T-cell (primary cell): ENCODE measurements at places on chromosomes 5 and 9. TPM values are rescaled to one million over a fixed set of nuclear protein-coding genes. Genes with fewer than 3 reads are reported as not detected.

DNA sequence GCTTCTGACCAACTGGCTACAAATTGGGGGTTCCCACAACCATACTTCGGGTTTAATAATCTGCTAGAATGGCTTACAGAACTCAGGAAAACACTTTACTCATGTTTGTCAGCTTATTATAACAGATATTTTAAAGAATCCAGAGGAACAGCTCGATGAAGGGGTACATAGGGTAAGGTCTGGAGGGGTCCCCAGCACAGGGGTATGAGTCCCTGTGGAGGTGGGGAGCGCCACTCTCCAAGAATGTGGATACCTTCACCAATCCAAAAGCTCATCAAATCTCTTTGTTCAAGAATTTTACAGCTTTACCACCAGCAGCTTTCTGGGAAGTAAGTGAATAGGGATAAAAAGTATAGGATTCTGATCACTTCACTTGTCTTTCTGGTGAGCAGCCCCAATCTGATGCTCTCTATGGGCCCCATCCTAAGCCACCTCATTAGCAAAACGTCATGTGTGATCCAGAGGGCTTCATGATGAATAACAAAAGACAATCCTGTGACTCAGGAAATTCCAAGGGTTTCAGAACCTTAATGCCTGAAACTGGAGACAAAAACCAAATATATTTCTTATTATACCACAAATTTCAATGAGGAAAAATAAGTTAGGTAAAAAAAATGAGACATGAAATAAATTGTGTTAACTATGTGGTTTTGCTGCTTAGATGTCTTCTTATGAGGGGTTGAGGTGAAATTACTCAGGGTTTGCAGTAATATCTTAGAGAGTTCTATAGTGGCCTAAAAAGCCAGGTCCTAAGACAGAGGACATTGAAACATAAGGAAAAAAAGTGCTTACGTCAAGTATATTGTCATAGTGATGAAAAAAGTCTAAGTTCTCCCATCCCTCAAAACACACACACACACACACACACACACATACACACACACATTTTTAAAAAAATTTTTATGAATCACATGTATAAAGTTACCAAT lies 290.5 kb downstream of the ANXA1 start:
- H3K27me3 ChIP-seq = no peaks in the 10 kb centered on the region
- no peak for DNase-seq

DNA sequence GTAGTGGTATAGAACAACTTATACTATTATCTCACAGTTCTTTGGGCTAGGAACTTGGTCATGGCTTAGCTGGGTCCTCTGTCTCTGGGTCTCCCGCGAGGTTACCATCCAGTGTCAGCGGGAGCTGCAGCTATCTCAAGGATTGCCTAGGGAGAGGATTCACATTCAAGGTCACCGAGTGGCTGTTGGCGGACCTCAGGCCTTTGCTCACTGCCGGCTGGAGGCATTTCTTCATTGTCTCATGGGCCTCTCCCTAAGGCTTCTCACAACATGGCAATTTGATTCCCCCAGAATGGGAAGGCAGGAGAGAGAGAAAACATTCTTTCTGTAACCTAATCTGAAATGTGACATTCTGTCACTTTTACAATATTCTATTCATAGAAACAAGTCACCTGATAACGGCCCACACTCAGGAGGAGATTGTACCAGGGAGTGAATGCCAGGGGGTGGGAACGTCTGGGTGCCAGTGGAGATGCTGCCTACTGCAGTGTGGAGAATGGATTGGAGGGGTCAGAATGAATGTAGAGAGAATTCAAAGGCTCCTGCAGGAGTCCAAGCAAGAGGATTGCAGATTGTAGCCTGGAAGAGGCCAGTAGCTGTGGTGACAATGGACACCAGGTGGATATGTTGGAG lies 29.5 kb upstream of the ANKRD18A start:
- H3K27me3 ChIP-seq = peaks cover 2% of the 10 kb centered on the region
- H3K4me3 ChIP-seq = no peak overlapping the region
- H3K4me1 ChIP-seq = no peaks in the 10 kb centered on the region
- no peaks in the 10 kb centered on the region for H3K36me3 ChIP-seq
- no peak overlapping the region for H3K27ac ChIP-seq

- no peak overlapping the region for H3K4me3 ChIP-seq
- H3K36me3 ChIP-seq = no peaks in the 10 kb centered on the region
- no peaks in the 10 kb centered on the region for H3K27me3 ChIP-seq
Observed at GRCh38 chr5:179986328-179986727, 78.6 kb upstream of the TBC1D9B start.

GRCh38 chr5:115487756-115488155 lies 56.8 kb downstream of the FEM1C start:
- H3K4me1 ChIP-seq = no peaks in the 10 kb centered on the region
- no peaks in the 10 kb centered on the region for H3K36me3 ChIP-seq
- H3K4me3 ChIP-seq = no peak overlapping the region
- no peaks in the 10 kb centered on the region for H3K27me3 ChIP-seq

GRCh38 chr9:129252937-129253802 lies 75.1 kb upstream of the IER5L start:
- H3K27ac ChIP-seq = no peak overlapping the region

- H3K4me1 ChIP-seq = no peaks in the 10 kb centered on the region
- H3K4me3 ChIP-seq = no peak overlapping the region
- no peaks in the 10 kb centered on the region for H3K36me3 ChIP-seq
- H3K27ac ChIP-seq = no peak overlapping the region
- H3K27me3 ChIP-seq = peaks cover 3% of the 10 kb centered on the region
Observed at GRCh38 chr5:180382926-180383325, 29.8 kb upstream of the GFPT2 start.

GRCh38 chr5:54703133-54703532 lies 185.6 kb downstream of the SNX18 start:
- no peaks in the 10 kb centered on the region for H3K27me3 ChIP-seq
- no peak overlapping the region for H3K4me3 ChIP-seq

DNA sequence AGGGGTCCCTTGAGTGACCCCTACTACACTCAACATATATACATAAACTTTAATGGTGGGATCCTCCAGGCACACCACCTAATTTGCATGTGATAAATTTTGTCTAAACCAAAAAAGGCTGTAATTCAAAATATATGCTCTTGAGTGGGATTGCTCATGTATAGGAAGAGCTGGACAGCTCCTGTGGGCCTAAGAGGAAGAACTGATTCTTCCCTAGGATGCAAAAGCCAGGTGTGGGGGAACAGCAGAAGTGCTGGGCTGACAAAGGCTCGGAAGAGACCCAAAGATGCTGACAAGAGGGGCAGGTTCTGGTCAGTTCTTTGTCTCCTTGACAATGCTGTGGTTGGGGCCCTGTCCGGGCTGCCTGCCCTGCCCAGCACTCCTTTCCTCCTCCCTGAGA lies 43.9 kb downstream of the PCDH1 start:
- H3K4me3 ChIP-seq = no peak overlapping the region
- no peak for DNase-seq
- no peak overlapping the region for H3K27ac ChIP-seq
- H3K27me3 ChIP-seq = peaks cover 34% of the 10 kb centered on the region
- H3K4me1 ChIP-seq = peaks cover 11% of the 10 kb centered on the region

DNA sequence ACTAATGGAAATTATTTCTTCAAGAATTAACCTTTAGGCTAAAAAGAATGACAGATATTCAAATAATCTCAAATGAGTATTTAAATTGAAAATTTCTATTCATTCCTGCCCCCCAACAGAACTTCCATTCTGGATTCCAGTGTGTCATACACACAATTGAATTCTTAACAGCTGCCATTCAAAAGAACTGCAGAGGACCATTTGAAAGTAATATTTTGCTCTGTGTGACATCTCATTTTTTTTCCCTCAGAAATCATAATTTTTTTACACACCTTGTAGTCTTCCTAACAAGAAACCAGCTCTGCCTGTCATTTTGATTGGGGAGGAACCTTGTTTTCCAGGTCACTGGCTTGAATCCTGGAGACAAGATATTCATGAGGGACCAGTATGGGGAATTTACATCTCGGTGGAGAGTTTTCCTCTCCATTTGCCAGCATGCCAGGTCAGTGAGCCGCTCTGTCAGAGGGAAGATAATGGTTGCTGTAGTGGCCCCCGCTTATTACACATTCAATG lies 358.7 kb upstream of the ITGA1 start:
- H3K27ac ChIP-seq = no peak overlapping the region
- H3K36me3 ChIP-seq = no peaks in the 10 kb centered on the region
- H3K4me1 ChIP-seq = no peaks in the 10 kb centered on the region
- H3K27me3 ChIP-seq = peaks cover 2% of the 10 kb centered on the region

DNA sequence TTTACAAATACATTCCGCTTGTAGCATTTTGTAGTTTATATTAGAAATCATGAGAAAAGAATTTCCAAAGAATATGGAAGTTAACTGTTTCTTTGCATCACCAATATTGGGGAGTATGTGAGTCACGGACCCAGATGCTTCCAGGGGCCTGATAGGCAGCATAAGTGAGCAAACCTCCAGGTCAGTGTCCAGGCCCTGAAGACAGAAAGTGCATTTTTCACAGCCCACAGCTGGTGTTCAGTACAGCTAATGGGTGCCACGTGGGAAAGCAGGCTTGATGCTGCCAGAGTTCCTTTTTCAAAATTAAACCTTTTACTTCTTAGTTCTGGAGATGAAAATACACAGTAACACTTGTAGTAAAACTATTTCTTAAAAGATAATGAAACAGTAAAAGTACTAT lies 454.4 kb upstream of the ACTBL2 start:
- no peak overlapping the region for H3K4me3 ChIP-seq
- no peaks in the 10 kb centered on the region for H3K27me3 ChIP-seq
- no peaks in the 10 kb centered on the region for H3K36me3 ChIP-seq
- H3K4me1 ChIP-seq = no peaks in the 10 kb centered on the region

DNA sequence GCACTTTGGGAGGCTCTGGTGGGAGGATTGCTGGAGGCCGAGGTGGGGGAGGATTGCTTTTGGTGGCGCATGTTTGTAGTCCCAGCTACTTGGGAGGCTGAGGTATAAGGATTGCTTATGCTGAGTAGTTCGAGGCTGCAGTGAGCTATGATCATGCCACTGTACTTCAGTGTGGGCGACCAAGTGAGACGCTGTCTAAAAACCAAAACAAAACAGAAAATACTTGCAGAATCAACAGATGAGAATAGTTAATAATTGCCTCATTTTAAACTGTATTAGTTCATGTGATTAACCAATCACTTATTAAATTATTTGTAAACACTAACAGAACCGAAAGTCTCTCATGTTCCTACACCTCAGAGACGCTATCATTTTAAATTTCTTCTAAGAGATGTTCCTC lies 118.1 kb downstream of the CCDC171 start:
- no peak for DNase-seq
- H3K4me3 ChIP-seq = no peak overlapping the region
- H3K36me3 ChIP-seq = no peaks in the 10 kb centered on the region

DNA sequence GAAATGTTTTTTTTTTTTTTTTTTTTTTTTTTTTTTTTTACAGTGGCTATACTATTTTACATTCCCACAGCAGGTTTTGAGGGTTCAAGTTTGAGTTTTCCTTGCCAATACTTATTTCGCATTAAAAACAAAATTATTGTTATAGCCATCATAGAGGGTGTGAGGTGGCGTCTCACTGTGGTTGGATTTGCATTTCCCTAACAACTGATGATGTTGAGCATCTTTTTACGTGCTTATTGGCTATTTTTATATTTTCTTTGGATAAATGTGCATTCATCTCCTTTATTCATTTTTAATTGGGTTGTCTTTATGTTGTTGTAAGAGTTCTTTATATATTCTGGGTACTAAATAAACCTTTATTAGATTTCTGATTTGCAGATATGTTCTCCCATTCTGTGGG lies 18.9 kb upstream of the UBLCP1 start:
- H3K27ac ChIP-seq = no peak overlapping the region
- no peaks in the 10 kb centered on the region for H3K36me3 ChIP-seq
- no peak overlapping the region for H3K4me3 ChIP-seq
- H3K27me3 ChIP-seq = no peaks in the 10 kb centered on the region

DNA sequence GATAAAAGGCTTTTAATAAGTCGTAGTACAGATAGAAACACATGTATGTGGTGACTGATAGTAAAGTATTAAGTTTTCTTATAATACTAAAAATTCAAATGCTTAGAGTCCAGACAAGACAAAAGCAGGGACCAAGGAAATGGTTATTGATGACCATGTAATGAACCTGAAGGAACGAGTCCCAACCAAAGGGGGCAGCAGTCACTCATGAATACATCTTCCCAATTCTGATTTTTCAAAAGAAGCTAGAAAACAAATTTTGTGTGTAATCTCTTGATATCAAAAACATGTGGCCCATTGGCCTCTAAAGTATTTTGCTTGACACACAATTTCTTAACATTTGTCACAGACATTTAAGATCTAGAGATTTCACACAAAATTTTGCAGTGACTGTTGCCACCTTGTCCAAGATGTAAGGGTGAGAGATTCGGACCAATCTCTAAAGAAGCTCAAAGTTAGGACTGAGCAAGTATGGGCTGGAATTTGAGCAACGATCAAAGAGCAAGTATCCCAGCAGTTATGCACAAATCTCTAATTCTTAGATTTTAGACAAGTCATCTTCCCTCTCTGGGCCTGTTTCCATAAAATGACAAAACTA lies 66.8 kb downstream of the ARL15 start:
- H3K36me3 ChIP-seq = no peaks in the 10 kb centered on the region
- H3K27ac ChIP-seq = no peak overlapping the region
- H3K4me1 ChIP-seq = no peaks in the 10 kb centered on the region
- peak; percentile 62 for DNase-seq
- H3K4me3 ChIP-seq = no peak overlapping the region

GRCh38 chr9:98430535-98431292 lies 175.3 kb upstream of the TBC1D2 start:
- H3K27me3 ChIP-seq = no peaks in the 10 kb centered on the region
- no peaks in the 10 kb centered on the region for H3K4me1 ChIP-seq
- no peaks in the 10 kb centered on the region for H3K36me3 ChIP-seq
- no peak overlapping the region for H3K4me3 ChIP-seq
- DNase-seq = no peak

GRCh38 chr9:37229882-37230482 lies 109.6 kb downstream of the ZCCHC7 start:
- no peaks in the 10 kb centered on the region for H3K36me3 ChIP-seq
- H3K4me1 ChIP-seq = no peaks in the 10 kb centered on the region
- no peak overlapping the region for H3K27ac ChIP-seq
- no peaks in the 10 kb centered on the region for H3K27me3 ChIP-seq
- no peak overlapping the region for H3K4me3 ChIP-seq

- peak; percentile 75 for DNase-seq
- peaks cover 94% of the 10 kb centered on the region for H3K4me1 ChIP-seq
- no peaks in the 10 kb centered on the region for H3K27me3 ChIP-seq
- H3K36me3 ChIP-seq = peaks cover 31% of the 10 kb centered on the region
- H3K4me3 ChIP-seq = peak overlapping the region; percentile 81
- H3K27ac ChIP-seq = peak overlapping the region; percentile 99
Observed at GRCh38 chr9:120925535-120926396, 830 bp downstream of the TRAF1 start.

GRCh38 chr5:81212211-81212751 lies 20.8 kb upstream of the CKMT2 start:
- peaks cover 10% of the 10 kb centered on the region for H3K36me3 ChIP-seq
- no peaks in the 10 kb centered on the region for H3K4me1 ChIP-seq
- no peak for DNase-seq
- no peak overlapping the region for H3K27ac ChIP-seq
- no peak overlapping the region for H3K4me3 ChIP-seq

- no peak overlapping the region for H3K27ac ChIP-seq
- H3K36me3 ChIP-seq = no peaks in the 10 kb centered on the region
- no peak for DNase-seq
- no peaks in the 10 kb centered on the region for H3K4me1 ChIP-seq
- H3K27me3 ChIP-seq = no peaks in the 10 kb centered on the region
Observed at GRCh38 chr9:82106536-82106935, 118.0 kb downstream of the SPATA31D1 start.

Gene HMGXB3
- 33.1 TPM for total RNA-seq

Gene KIF4B
- not detected for total RNA-seq

Gene CBY3
- total RNA-seq = 0.57 TPM

Gene FGF1
- total RNA-seq = not detected

Gene C9orf40
- total RNA-seq = 5.9 TPM

Gene ADGRD2
- total RNA-seq = not detected

Gene TRIP13
- total RNA-seq = 0.68 TPM

Gene DMRT3
- not detected for total RNA-seq

Gene PPP2R2B
- 4.8 TPM for total RNA-seq

Gene PCDHGA8
- total RNA-seq = 0.05 TPM

Gene IFNB1
- total RNA-seq = not detected

Gene ACSL6
- 42.9 TPM for total RNA-seq

Gene AQP7
- 0.88 TPM for total RNA-seq

Gene GPR150
- total RNA-seq = 1.2 TPM
